ENCODE measurements at places on chromosomes 2 and 18.

GRCh38 chr18:39186008-39186407, 1620.4 kb upstream of the CELF4 start:
- no peak for DNase-seq

GRCh38 chr2:174047746-174048145, 82.6 kb upstream of the SP3 start:
- no peak for DNase-seq

DNA sequence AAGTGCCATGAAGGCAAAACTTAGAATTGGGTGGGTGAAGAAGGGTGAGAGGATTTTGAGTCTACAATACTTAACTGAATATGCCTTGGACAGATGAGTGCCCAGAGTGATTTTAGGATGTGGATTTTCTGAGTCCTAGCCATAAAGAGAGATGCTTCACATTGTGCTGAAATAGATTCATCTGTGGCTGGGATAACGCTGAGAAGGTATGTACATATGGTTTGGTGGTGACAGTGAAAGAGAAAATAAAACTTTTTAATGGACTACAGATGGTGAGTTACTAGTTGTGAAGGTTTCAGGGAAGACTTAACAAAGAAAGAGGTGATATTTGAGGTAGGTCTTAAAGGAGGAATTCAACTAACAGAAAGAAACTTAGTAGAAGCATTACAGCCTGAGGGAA, 265.8 kb downstream of the AKAIN1 start:
- no peak for DNase-seq

DNA sequence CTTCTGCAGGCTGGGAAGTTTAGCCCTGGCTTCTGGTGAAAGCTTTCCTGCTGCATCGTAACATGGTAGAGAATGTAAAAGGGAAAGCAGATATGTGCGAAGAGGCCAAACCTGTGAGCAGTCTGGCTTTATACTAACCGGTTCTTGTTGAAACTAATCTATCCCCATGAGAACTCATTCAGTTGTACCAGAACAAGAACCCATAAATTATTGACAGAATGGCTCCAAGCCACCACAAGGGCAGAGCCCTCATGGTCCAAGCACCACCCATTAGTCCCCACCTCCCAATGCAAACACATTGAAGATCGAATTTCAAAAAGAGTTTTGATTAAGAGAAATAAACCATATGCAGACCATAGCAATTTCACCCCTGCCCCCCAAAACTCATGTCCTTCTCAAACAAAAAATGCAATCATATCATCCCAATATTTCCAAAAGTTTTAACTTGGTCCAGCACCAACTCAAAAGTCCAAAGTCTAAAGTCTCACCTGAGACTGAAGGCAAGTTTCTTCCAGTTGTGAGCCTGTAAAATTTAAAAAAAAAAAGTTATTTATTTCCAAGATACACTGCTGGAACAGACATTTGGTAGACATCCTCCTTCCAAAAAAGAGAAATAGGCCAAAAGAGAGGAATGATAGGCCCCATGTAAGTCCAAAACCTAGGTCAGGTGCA, 318.9 kb downstream of the CNTNAP5 start:
- DNase-seq: no peak

GRCh38 chr2:221337957-221338685, 234.0 kb downstream of the EPHA4 start:
- DNase-seq: no peak

DNA sequence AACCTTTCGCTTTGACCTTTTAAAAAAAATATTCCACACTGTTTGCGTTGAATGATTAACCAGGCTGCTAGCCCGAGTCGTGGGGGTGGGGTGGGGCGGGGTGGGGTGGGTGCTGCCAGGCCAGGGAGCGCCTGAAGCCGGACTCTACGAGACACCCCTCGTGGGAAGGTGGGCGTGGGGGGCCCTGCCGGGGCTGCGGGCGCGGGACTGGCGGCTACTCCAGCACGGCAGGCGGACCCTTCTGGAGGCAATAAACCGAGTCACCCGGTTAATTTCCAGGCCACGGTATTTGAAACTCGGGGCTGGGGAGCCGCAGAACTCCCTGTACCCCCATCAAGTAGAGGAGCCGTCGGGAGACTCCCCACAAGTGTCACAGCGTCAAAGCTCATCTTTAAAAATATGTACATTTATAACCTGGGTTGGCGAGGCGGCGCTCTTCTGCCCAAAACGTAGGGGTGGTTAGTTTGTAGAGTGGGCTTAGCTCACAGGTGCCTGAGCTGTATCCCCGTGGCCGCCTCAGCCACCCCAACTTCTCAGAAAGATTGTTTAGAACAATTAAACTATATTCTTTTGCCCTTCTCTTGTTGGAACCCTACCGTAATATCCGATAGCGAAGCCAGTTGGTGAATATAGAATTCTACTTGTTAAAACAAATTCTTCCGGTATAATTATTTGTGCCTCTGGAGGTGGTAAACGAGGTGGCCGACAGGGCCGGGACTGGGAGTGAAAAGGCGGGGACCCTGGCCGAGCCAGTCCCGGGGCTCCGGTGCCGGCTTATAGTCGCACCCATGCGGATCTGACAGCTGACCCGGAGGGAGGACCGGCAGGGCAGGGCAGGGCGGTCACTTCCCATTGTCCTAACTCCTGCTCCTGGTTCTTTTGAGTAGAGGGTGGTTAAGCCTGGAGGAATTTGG, 1.4 kb downstream of the B3GNT2 start:
- DNase-seq: no peak

GRCh38 chr2:240593026-240593702, 6.6 kb downstream of the CAPN10 start:
- DNase-seq: no peak

GRCh38 chr2:86290596-86291327, 46.7 kb downstream of the REEP1 start:
- DNase-seq: no peak

- DNase-seq: no peak
Observed at GRCh38 chr18:76821356-76821874, 942 bp upstream of the ZNF236 start.

DNA sequence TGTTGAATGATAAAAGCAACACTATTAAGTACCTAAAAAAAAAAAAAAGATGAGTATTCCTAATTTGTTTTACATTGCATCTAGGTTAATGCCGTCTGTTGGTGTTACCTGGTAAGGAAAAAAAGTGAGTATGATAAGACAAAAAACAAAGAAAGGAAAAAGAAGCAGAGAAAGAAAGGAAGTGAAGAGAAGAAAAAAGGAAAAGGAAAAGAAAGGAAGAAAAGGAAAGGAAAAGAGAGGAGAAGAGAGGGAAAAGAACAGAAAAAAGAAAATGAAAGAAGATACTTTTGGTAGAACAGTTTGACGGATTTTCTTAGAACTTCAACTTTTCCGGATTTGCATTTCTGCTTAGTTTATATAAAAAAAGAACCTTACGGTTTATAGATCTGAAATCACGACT, 387.9 kb downstream of the METTL4 start:
- no peak for DNase-seq

- DNase-seq: no peak
Observed at GRCh38 chr18:5370332-5370731, 74.8 kb upstream of the ZBTB14 start.

GRCh38 chr2:213261715-213262114, 22.5 kb upstream of the SPAG16 start:
- DNase-seq: no peak

GRCh38 chr2:10772868-10773215, 39.7 kb downstream of the PDIA6 start:
- DNase-seq: no peak

Data from stimulated activated CD4-positive, alpha-beta T cell treated with anti-CD3 and anti-CD28 coated beads, TNF-alpha, amount 100 ng/mL, for 24 hours (primary cell).